Activated CD8-positive, alpha-beta memory T cell treated with anti-CD3 and anti-CD28 coated beads for 48 hours (primary cell): ENCODE measurements at places on chromosomes 3 and 15.

- no peak for DNase-seq
These were observed 26.1 kb downstream of the TAMM41 start for GRCh38 chr3:11820531-11821041.

- DNase-seq: no peak
These were observed 660.7 kb upstream of the ADAMTS9 start for GRCh38 chr3:65348398-65348995.

- DNase-seq: no peak
These were observed 17.6 kb upstream of the CCDC174 start for GRCh38 chr3:14633819-14634424.

GRCh38 chr3:138078901-138079344 lies 36.5 kb downstream of the DZIP1L start:
- DNase-seq: no peak

DNA sequence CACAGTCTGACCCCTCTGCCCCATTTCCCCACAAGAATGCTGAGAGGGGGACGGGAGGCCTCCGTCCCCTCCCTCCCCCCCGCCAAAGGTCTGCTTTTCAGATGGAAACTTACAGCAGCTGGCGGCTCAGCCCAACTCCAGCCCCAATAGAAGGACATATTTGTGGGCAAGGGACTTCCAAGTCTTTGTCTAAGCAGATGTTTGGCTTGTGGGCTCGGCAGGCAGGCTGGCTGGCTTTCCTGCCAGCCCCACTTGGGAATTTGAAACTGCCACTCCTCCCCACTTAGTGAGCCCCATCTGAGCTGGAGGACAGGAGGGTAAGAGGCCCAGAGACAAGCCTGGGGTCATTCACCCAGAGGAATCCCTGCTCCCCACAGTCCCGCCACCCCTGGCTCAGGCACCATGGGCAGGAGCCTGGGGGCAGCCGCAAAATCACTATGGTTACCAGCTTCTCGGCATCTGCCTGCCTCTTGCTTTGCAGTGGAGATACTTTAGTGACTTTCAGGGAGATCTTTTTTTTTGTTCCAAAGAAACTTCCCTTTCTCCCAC lies 53.6 kb downstream of the LMCD1 start:
- DNase-seq: no peak
